ENCODE measurements at places on chromosomes 1 and 21. TPM values are rescaled to one million over a fixed set of nuclear protein-coding genes. Genes with fewer than 3 reads are reported as not detected.
A peak's percentile ranks its signal among the peaks of the same experiment; 100 is the strongest.

The MROH7 gene
- total RNA-seq = 24.1 TPM

The FAM229A gene
- total RNA-seq = 2.2 TPM

The SELP gene
- 9.9 TPM for total RNA-seq

The PLEKHA6 gene
- total RNA-seq = 97.9 TPM

The BRINP2 gene
- not detected for total RNA-seq

The OR6N1 gene
- total RNA-seq = not detected

The IQCC gene
- total RNA-seq = 3.0 TPM

- no peak for DNase-seq
These were observed 15.1 kb upstream of the PCP4 start for GRCh38 chr21:39852021-39852721.

GRCh38 chr1:199112365-199112764 lies 473.5 kb downstream of the PTPRC start:
- DNase-seq = no peak

DNA sequence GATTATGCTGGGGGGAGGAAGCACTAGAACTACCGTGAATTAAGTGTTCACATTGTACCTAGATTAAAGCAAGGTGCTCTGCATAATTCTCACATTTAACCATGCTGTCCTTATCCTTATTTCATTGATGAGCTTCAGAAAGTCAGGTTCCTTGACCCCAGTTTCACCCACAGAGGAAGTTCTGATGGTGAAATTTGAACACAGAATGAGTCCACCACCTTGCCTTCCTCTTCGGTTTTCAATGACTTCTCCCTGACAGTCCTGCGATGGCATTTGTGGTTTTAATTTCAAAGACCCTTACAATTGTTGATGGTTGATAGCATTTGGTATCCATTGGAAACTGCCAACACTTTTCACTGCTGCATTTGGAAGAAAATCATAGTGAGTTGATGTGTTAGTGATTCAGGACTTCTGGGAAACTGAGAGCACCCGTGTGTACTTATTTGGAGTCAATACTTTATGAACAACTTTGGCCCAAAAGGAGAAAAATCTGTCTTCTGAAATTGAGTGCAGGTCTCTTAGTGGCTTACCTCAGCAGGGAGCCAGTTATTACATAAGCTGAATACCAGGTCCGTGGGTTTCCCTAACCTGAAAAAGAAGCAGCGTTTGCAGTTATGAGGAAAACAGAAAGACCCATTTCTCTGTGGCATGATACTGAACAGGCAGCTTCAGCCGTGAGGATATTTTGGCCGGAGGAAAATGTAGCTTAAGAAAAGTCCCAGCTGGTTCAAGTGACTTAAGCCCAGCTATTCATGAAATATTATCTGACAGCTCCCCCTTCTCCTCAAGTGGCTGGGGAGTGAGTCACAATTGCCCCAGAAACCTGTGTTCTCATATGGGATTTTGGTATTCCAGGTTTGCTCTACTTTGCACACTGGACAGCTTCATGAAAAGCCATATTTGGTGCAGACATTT lies 47.5 kb downstream of the ROR1 start:
- DNase-seq = peak; percentile 51

GRCh38 chr1:65734979-65735378 lies 57.7 kb upstream of the PDE4B start:
- DNase-seq = no peak

GRCh38 chr1:196493881-196494280 lies 114.4 kb downstream of the KCNT2 start:
- no peak for DNase-seq

DNA sequence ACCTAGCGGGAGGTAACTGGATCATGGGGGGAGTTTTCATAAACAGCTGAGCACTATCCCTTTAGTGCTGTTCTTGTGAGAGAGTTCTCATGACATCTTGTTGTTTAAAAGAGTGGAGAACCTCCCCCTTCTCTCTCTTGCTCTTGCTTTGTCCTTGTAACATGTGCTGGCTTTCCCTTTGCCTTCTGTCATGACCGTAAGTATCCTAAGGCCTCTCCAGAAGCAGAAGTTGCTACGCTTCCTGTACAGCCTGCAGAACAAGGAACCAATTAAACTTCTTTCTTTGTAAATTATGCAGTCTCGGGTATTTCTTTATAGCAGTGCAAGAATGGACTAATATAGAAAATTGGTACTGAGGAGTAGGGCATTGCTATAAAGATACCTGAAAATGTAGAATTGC lies 515.6 kb downstream of the NEGR1 start:
- no peak for DNase-seq

GRCh38 chr1:15184436-15185241 lies 31.1 kb downstream of the TMEM51 start:
- no peak for DNase-seq

- DNase-seq = no peak
These were observed 3.0 kb upstream of the TNFRSF4 start for GRCh38 chr1:1216770-1217620.

- DNase-seq = peak; percentile 65
These were observed 2.5 kb downstream of the LBR start for GRCh38 chr1:225425201-225425786.
